ENCODE measurements at places on chromosomes 12 and 14. TPM values are rescaled to one million over a fixed set of nuclear protein-coding genes. Genes with fewer than 3 reads are reported as not detected.

GRCh38 chr12:100767371-100767770 is 27.2 kb upstream of the ANO4 start:
- DNase-seq, result no peak

- DNase-seq, result no peak
Measured at GRCh38 chr14:89485264-89485663, 68.2 kb upstream of the FOXN3 start.

DNA sequence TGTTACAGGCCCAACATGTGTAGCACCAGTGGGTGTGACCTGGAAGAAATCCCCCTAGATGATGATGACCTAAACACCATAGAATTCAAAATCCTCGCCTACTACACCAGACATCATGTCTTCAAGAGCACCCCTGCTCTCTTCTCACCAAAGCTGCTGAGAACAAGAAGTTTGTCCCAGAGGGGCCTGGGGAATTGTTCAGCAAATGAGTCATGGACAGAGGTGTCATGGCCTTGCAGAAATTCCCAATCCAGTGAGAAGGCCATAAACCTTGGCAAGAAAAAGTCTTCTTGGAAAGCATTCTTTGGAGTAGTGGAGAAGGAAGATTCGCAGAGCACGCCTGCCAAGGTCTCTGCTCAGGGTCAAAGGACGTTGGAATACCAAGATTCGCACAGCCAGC is 8.6 kb downstream of the BCL2L14 start:
- peak; percentile 1 for DNase-seq

DNA sequence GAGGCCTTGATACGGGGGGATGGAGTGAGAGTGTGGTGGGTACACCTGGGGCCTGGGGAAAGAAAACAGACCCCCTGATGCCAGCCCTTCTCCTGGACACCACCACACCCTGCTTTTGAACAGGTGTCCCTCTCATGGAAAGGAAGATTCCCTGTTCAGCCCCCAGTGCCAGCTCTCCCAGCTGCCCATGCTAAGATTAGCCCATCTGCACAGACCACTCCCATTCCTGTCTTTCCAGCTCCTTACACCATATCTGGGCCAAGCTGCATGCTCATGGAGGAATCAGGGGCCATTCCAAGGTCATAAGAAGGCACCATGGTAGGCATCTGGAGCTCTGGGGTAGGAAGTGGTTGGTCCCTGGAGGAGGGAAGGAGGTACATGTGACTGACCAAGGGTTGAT is 9.6 kb downstream of the NAB2 start:
- DNase-seq, result no peak

GRCh38 chr12:34396861-34397590 is 374.7 kb downstream of the ALG10 start:
- no peak for DNase-seq

GRCh38 chr12:109615556-109616229 is 42.1 kb downstream of the MVK start:
- DNase-seq, result no peak

DNA sequence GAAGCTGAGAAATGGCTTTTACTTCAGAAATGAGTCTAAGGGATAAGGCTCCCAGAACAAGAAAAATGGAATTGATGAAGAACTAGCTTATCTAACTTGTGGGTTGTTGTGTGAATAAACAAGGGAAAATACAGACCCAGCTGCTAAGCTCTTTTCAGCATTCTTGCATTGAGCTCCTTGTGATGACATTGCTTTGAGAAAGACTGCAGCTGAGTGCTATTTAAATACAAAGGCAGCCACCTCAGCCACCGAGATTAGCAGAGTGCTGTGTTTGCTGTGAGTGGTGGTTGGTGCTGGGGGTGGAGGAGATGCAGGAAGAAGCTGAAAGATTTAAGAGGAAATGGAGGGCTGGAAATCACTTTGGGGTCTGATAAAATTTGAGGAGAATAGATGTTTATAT is 396.0 kb upstream of the PRICKLE1 start:
- DNase-seq, result no peak

DNA sequence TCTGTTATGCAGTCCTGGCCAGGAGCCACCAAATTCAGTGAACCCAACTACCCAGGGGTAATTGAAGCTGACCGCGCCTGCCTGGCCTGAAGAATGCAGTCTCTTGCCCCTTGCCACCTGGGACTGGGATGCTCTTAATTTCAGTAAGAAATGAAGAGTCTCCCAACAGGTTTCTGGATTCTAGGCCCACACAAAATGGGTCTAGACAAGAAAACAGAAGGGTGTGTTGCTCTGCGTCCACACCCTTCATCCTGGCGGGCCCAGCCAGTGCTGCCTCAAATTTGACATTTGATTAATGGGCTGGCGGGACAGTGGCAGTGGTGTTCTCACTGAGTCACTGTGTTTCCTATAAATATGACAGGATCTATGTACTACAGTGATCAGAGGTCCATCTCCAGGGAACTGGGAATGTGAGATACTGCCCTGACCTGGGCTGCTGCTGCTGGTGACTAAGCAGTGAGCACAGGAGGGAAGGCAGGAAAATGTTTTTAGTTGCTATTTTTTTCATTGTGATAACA is 6.5 kb downstream of the TMEM253 start:
- no peak for DNase-seq

- no peak for DNase-seq
Measured at GRCh38 chr14:81849714-81850113, 316.1 kb upstream of the SEL1L start.

DNA sequence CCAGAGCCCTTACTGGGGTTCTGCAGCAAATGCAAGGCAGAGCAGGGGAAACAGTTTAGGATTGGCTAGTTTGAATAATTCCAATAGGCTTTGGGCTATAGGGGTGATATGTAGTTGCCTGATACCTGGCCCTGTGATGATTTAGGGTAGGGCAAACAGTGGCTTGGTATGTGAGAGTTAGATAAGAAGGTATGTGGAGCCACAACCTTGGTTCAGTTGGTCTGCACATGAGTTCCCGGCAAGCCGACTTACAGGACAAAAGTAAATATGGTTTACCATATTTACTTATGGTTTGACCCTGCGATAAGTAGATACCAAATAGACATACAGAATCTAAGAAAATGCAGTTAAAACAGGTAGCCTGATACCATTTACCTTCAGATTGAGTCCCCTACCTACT is 8.3 kb upstream of the CAPRIN2 start:
- DNase-seq, result no peak

GRCh38 chr14:99689266-99690236 is 5.5 kb downstream of the CYP46A1 start:
- no peak for DNase-seq

DNA sequence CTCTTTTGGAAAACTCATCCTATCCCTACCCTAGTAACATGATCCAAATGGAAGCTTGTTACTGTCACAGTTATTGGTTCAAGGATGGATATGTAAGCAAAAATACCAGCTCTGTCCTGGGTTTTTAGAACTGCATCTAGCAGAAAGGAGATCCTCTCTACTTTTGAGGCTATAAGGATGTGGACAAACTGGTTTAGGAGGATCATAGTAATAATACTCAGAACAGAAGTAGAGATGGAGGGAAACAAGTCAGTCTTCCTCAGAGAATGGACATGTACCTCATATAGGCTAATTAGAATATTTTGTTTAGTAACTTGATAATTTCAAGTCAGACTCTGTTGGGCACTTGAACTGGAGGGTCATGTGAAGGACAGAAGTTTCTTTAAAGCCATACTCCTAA is 26.6 kb downstream of the FUT8 start:
- DNase-seq, result no peak

GRCh38 chr14:26282578-26282977 is 315.3 kb downstream of the NOVA1 start:
- DNase-seq, result no peak

- DNase-seq, result no peak
Measured at GRCh38 chr14:85156319-85156718, 373.6 kb upstream of the FLRT2 start.

- DNase-seq, result no peak
Measured at GRCh38 chr14:100487304-100487703, 99.9 kb downstream of the BEGAIN start.

DNA sequence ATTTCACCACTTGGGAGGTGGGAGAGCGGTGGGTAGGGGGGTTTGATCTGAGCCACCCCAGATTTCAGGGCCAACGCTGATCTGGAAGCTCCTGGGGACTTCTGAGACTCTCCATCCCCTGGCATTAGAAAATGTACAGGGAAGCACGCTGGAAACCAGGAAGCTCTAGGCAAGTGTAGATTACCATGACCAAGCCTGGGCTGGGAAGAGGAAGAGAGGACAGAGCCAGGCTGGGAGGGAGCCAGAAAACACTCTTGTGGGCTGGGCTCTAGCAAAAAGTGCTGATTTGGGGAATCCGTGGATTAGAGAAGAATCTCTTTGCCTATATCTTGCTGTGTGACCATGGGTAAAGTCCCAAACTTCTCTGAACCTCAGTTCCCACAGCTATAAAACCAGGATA is 236.7 kb downstream of the BCL11B start:
- DNase-seq, result no peak

GRCh38 chr12:119804011-119804641 is 73.0 kb downstream of the CIT start:
- DNase-seq, result no peak

DNA sequence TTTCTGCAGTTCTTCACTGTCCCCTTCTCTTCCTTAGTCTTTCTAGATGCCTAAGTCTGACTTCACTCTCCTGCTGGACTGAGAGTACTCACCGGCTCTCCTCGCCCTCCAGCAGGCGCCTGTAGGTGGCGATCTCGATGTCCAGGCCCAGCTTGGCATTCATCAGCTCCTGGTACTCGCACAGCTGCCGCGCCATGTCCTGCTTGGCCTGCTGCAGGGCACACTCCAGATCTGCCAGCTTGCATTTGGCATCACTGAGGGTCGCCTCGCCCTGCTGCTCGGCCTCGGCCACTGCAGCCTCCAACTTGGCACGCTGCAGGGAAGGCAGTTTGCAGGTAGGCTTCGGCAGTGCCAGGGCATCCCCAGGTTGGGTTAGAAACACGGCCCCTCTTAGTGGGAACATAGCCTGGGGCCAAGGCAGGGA is 5.2 kb downstream of the KRT84 start:
- no peak for DNase-seq

DNA sequence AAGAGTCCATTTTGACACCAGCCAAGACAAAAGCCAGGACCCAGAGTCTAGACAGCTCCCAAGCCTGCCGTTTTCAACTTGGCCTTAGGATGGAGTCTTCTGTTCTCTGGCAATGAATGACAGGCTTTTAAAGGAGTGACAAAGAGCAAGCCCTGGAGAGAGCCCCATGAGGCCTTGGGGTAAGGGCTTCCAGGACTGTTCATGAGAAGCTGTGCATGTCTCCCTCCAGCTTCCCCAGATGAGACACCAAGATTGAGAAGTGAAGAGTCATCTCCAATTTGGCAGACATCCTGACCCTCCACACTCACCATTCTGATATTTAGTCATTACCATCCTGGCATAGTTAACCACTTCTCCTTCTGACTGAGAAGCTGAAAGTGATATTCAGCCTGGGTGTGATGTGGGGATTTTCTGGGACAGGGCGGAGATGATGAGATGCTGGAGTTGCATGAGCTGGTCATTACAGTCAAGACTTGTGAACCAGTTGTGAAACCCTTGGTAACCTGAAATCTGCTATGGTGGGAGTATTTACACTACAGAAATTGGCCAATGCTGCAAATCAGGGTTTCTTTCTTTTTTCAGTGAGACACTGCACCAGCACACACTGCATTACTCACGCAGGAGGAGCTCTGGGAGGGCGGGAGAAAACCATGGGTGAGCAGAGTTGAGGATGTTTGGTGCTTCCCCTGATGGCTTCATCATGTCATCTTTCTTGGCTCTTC is 77.8 kb downstream of the VCPKMT start:
- peak; percentile 88 for DNase-seq

DNA sequence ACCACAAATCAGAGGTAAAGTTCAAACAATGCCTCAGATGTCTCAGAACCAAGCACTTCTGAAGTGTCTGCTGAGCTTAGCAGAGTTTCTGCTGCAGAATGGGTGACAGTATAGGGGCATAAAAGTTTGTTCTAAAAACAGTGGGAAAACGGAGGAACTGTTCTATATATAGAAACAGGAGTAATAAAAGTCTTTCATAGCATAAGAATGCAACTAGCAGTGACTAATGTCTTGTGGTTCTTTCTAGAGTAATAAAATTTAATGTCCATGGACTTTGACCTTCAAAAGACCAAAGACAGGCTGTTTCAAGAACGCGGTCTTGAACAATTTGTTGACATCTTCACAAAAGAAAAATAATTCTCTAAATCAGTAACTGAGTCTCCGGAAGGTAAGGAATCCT is 107.5 kb upstream of the FAR2 start:
- peak; percentile 75 for DNase-seq

DNA sequence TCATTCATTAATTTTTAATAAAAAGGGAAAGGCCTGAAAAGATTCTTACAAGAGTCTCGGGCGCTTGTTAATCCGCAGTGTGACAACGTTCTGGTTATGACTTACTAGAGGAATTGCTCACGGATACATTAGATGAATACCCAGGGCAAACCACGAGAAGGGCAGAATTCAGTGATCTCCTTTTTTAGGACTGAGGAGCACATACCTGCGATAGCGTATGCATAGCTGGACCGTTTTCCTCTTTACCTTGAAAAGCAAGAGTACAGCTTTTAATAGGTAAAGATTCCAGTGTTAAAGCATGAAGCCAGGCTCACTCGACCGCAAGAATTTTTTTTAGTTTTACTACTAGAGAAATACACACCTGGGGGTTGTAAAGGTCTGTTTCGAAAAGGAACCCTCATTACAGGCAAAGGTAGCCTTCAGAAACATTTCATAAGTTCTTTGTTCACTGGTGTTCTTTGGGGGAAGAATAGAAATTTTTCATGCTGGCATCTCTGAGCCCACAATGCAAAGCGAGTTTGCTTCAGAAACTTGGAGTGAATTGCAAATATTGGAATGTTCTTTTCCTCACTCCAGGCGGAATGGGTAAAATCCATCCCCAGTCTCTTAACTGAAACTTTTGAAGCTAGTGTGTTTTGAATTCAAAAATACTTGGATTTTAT is 953 bp downstream of the MAPK1IP1L start:
- no peak for DNase-seq

DNA sequence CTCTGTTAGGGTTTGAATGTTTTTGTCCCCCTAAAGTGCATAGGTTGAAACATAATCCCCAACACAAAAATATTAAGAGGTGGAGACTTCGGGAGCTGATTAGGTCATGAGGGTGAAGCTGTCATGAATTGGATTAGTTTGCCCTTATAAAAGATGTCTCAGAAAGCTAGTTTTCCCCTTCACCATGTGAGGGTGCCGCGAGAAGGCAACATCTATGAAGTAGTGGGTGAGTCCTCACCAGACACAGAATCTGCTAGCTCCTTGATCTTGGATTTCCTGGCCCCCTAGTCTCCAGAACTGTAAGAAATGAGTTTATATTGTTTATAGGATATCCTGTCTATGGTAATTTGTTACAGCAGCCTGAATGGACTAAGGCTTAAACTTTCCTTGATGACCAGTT is 301.5 kb upstream of the ATP2B1 start:
- DNase-seq, result no peak

OAS1 gene
- total RNA-seq, result 2.2 TPM

GALNT4 gene
- 5.7 TPM for total RNA-seq

INHBC gene
- not detected for total RNA-seq

FOXA1 gene
- total RNA-seq, result 8.2 TPM

CLEC1A gene
- not detected for total RNA-seq

PYGL gene
- 96.8 TPM for total RNA-seq

RAB2B gene
- total RNA-seq, result 13.2 TPM

CMKLR1 gene
- not detected for total RNA-seq

KRT77 gene
- not detected for total RNA-seq

SLC15A5 gene
- total RNA-seq, result not detected

NEUROD4 gene
- not detected for total RNA-seq

ZDHHC22 gene
- total RNA-seq, result not detected

DPY19L2 gene
- 6.9 TPM for total RNA-seq

All from epithelial cell of proximal tubule (primary cell).